ENCODE measurements at places on chromosomes 12 and 14.
A peak's percentile ranks its signal among the peaks of the same experiment; 100 is the strongest.

DNA sequence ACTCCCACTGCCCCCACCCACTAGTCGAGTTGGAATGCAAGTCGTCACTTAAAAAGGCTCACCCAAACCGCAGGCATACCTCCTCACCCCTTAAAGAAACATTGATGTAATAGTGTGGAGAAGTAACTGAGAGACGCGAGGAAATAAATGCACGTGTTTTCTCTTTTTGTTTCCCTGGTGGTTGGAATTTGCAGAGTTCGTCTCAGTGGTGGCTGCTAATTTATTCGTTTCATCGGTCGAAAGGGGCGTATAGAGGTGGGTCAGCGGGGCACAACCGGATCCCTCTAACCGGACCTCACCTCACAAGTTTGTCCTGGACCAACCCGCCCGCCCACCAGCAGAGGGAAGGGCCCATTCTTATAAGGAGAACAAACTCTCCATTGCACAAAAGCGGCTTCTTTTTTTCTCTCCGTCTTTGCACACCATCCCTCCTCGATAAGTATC is 5.0 kb upstream of the NPAS3 start:
- no peak for DNase-seq

DNA sequence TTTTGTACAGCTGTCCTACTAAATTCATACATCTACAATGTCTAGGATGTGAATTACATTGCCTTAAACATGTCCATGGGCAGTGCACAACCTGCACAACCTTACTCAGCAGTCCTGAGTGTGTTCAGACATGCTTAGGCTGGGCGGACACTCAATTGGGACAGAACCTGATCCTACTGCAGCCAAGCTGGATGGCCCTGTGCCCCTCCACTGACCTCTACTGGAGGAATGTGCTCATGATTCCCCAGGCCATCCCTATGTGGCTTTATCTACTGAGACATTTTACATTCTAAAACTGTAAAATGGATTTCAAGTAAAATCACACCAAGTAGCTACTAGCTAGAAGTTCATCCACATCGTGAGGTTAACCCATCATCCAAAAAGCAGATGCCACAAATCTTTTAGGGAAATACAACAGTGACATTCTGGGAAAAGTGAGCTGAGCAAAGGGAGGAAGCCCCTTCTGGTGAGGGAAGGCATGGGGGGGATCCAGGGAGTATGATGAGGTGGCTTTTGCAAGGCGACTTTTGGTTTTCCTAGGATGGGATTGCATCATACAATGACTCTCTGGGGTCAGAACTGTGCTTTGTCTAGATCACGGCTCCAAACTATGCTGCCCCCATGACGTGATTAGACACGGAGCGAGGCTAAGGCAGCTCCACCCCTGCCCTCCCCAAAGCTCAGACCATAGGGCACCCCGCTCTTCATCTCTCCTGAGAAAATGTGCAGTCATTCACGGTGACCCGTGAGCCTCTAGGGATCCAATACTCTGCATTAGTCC is 911.7 kb upstream of the TMEM132C start:
- DNase-seq, result no peak

DNA sequence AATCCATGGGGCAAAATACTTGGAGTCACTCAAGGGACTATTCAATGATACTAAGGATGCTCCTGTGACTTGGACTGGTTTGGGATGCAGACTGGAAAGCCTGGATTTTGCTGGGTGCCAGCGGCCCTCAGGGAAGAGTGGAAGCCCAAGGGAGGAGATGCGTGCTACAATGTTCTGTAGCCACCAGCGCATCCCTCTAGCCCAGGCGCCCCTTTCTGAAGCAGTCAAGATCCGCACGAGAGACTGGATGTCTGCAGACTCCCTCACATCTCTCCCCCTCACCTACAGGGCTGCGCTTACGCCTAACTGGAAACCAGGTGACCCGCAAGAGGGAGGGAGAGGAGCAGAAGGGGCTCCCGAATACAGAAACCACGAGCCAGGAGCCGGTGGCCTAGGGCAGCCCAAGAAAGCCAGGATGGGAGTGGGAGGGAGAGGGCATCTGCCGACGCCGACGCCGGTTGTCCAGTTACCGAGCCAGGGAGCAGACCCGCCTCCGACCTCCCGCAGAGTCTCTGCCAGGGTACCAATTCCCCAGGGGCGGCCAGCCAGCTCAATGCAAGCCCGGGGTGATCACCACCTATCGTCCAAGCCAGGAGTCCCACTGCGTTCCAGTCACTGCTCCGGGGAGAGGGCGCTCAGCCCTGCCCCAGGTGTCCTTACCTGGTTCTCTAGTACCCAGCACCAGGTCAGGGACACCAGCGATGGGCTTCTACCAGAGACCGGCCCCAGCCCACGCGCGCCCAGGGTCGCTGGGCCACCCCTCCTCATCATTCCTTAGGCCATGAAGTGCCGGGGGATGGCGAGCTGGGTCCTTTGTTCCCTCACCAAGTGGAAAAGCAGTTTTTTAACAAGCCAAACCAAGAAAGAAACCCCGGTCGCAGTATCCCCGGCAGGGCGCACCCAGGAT is 1.2 kb downstream of the NTN4 start:
- DNase-seq, result peak; percentile 57

DNA sequence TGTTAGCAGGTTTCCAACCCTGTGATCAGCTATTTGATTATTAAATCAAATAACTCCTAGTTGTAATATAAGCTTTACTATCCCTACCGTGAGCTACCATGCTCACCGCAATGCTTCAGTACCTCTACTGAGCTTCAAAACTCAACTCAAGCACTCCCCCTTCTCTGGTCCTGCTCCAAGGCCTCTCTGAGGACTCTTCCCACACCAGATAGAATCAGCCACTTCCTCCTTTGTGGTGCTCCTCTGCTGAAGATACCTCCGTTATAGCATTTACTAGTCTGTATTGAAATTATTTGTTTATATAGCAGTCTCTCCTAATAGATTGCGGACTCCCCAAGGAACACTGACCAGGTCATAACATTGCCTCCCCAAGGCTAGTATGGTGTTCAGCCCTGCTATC is 17.5 kb downstream of the AREL1 start:
- DNase-seq, result no peak

DNA sequence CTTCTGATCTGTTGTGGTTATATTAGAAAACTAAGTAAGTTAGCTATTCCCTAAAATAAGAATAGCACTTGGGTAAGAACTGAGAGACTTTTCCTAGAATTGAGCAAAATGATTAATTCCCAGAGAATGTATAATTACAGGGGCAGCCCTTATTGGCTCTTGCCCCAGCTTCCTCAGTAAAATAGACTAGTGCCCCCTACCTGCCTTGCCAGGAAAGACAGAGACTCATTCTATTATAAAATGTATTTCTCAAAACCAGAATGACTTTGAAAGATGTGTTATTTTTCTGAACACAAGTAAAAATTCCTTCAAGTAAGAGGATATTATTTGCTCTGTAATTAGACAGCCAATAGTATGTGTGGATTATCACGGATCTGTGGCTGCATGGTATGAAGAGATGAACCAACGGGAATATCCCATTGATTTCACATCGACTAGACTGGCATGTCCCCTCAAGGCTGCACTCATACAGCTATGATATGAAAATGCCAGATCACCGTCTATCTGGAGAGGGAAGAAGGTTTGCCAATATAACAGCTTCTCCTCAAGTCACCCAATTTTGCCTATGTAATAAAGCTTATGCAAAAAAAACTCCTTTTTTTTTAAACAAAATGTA is 7.4 kb upstream of the GLRX5 start:
- peak; percentile 42 for DNase-seq

- DNase-seq, result no peak
Observed at GRCh38 chr12:1610072-1610643, 15.8 kb upstream of the FBXL14 start.

GRCh38 chr14:68947802-68948201 is 31.3 kb downstream of the ACTN1 start:
- peak; percentile 78 for DNase-seq

GRCh38 chr12:58887068-58887467 is 33.2 kb downstream of the LRIG3 start:
- DNase-seq, result peak; percentile 37

DNA sequence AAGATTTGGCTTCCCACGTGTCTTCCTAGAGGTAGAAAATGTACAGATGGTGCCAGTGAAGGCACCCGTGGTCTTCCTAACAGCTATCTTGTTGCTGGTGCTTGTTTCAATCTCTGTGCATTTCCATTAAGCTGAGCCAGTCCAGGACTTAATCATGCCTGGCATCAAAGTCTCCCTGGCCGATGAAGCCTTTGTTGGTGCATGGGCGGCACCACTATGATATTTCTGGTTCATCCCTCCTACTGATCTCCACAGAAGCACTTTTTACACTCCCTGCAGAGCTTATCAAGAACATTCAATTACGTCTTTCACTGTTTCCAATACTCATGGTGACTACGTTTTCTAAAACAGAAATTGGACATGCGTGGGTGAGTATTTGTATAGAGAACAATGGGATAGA is 128.4 kb downstream of the TTC8 start:
- no peak for DNase-seq

DNA sequence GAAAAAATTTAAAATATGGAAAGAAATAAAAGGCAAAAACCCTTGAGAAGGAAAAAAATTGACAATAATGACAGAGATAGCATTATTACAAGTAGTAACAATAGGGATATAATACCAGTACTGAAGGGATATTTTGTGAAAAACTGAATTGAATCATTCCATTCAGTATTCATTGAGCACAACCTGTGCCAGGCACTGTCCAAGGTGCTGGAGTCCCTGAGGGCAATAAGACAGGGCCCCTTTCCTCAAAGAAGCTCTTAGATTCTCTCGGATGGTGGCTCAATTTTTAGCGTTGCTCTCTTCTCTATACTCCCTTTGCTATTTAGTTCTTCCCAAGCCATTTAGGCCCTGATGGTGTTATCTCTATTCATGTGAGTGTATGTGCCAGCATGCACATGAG is 34.3 kb upstream of the GAS2L3 start:
- DNase-seq, result no peak

- DNase-seq, result peak; percentile 55
Observed at GRCh38 chr12:67721248-67721647, 72.7 kb downstream of the DYRK2 start.

DNA sequence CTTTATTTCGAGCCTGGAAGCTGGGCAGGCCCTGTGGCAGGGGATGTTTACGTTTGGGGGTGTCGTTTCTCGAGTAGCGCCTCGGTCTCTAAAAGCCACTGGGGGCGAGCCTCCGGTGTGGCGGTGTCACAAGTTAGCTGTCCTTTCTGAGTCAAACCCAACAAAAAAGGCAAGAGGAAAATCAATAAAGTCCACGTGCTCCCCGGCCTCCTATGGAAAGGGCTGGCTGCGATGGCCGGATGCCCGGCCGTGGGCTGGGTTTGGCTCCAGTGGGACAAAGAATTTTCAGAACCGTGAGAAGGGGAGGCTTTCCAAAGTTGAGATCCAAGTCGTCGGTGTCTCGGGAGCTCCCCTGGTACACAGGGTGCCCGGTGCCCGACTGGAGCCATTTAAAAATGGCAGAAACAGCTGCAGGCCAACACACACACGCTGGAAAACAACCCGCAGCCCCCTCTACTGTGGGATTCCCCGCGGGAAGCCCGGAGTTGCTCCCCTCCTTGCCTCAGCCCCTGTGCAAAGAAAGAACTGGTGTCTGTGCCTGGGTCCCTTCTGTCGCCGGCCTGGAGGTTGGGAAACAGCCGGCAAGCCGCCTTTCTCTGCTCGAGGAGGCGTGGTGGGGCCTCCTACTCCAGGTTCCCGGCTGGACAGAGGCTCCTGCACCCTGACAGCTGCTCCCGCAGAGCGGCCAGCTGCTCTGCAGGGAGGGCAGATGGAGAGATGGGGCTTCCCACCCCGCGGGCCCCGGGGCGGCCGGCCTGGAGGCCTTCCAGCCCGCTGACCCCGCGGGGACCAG is 1.9 kb downstream of the BCL7A start:
- DNase-seq, result peak; percentile 36

DNA sequence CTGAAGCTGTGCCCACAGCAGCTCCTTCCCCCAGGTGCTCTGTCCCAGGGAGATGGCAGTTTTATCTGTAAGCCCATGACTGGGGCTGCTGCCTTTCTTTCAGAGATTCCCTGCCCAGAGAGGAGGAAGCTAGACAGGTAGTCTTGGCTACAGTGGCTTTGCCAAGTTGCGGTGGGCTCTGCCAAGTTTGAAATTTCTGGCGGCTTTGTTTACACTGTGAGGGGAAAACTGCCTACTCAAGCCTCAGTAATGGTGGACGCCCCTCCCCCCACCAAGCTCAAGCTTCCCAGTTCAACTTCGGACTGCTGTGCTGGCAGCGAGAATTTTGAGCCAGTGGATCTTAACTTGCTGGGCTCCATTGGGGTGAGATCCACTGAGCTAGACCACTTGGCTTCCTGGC is 124.7 kb downstream of the MSRB3 start:
- no peak for DNase-seq

- DNase-seq, result peak; percentile 19
Observed at GRCh38 chr12:101857043-101857558, 20.3 kb upstream of the DRAM1 start.

GRCh38 chr12:74337951-74338350 is 199.7 kb upstream of the ATXN7L3B start:
- DNase-seq, result no peak

- DNase-seq, result no peak
Observed at GRCh38 chr12:19234981-19235871, 105.7 kb downstream of the PLEKHA5 start.

- DNase-seq, result no peak
Observed at GRCh38 chr14:21612324-21612723, 22.4 kb downstream of the OR10G2 start.

GRCh38 chr12:94972795-94973194 is 30.7 kb downstream of the NDUFA12 start:
- no peak for DNase-seq
